ENCODE measurements at places on chromosomes 3 and 15.

- DNase-seq: no peak
Observed at GRCh38 chr15:59289574-59289973, 82.9 kb downstream of the LDHAL6B start.

DNA sequence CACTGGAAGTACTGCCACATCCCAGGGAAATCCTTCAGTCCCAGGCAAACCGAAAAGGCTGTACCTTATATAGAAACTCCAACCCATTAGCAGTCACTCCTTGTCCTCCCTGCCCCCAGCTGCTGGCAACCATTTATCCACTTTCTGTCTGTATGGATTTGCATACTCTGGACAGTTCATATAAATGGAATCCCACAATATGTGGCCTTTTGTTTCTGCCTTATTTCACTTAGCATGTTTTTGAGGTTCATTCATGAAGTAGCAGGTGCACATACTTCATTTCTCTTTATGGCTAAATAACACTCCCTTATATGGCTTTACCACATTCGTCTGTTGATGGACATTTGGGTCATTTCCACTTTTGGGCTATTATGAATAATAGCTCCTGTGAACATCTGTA lies 51.6 kb upstream of the CMTM8 start:
- no peak for DNase-seq

DNA sequence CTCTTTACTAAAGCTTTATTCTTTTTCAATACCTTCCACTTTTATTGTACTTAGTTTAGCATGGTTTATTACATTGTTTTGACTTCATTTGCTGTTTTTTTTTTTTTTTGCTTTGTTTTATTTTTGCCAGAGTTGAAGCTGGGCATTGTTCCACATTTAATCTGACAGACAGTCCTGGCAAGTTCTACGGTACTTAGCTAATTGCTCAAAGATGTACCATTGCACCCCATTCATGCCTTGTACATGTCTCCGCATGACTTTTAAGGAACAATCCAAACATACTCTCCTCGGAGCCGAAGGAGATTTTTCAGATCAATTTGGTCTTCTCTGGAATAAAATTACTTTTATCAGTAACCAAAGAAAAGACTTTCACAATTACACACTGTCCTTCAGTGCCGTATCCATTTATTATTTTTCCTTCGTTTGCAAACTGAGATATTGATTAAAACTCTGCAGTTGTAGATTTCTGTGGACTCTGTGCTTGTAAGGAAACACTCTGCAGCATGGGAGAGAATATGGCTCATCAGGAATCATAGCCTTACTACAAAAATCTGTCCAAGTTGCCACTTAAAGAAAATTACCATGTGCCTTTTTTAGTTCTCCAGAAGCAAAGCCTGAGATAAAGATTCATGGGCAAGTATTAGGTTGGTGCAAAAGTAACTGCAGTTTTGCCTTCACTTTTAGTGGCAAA lies 952.0 kb downstream of the AGBL1 start:
- DNase-seq: no peak

GRCh38 chr3:48012659-48013058 lies 3.6 kb downstream of the MAP4 start:
- no peak for DNase-seq

DNA sequence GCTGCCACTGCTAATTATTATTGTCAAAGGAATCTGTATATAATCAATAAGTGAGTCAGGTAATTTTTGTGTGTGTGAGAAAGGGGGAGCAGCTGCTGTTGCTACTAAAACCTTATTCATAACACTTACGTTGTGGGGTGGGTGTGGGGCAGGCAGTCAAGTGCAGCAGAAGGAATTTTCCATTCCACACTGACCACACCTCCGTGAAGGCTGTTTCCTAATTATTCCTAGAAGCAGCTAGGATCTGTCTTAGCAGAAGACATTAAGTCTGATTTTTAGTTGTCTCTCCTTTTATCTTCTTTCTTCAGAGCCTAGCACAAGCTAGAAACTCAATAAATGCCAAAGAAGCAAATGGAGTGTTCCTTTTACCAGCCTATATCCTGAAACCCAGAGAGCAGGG lies 4.0 kb upstream of the U2SURP start:
- DNase-seq: no peak

DNA sequence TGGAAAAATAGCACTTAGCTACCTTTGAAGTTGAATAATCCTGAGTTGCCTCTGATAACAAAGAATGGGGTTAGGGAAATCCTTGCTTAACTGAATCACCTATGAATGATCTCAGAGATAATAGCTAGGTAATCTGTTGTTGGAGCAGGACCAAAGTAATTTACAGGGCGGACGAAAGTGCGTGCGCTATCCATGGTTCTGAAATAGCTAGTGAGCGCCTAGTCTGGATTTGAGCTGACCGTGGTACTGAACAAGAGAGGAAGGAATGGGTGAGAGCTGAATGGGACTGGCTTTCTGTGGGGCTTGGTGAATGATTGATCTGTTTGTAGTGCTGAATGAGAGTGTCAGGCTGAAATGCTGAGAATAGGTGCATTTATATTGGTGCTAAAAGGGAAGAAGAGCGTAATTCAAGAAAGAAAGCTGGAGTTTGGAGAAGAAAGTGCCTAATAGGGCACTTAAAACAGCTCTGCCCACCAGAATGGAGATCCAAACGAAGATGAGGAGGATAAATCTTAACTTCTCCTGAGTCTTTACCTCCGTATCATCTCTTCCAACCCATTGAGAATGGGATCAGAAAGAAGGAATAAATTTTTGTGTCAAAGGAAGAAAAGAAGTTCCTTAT lies 10.1 kb downstream of the SCN10A start:
- DNase-seq: no peak

- no peak for DNase-seq
Observed at GRCh38 chr3:78427303-78427702, 1340.5 kb downstream of the ROBO1 start.

DNA sequence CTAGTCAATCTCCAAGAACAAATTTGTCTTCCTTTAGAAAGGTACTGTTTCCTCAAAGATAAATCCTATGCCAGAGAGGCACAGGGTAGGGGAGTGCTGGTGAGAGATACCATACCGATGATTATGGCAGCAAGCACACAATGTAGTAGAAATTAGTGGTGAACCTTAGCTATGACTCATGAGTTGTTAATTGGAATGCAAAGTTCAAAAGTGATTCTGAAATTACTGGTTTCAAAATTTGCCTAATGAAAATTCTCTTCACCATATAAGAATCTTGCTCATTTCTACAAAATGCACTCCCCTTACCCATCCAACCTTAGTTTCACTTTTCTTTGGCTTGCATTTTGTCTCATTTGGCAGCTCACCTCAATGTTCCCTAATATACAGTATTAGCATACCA lies 139.5 kb upstream of the SLC2A2 start:
- DNase-seq: no peak

DNA sequence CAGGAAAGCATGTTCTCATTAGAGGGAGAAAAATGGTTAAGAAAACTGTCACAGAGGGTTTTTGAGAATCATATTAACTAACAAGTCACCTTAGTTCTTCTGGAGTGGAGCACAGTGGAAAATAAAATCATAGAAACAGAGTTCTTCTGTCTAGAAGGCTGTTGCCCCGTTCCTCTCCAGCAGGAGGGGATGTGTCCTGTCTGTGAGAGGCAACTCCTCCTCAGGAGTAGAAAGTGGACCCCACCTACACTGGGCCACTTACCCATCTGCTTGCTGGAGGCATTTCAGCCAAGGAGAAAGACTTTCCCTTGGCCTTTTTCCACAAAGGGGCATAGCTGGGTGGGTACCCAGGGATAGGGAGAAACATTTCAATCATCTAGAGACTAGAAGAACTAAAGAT lies 106.6 kb downstream of the SSR3 start:
- no peak for DNase-seq

- no peak for DNase-seq
Observed at GRCh38 chr3:47394881-47395280, 14.1 kb downstream of the PTPN23 start.

DNA sequence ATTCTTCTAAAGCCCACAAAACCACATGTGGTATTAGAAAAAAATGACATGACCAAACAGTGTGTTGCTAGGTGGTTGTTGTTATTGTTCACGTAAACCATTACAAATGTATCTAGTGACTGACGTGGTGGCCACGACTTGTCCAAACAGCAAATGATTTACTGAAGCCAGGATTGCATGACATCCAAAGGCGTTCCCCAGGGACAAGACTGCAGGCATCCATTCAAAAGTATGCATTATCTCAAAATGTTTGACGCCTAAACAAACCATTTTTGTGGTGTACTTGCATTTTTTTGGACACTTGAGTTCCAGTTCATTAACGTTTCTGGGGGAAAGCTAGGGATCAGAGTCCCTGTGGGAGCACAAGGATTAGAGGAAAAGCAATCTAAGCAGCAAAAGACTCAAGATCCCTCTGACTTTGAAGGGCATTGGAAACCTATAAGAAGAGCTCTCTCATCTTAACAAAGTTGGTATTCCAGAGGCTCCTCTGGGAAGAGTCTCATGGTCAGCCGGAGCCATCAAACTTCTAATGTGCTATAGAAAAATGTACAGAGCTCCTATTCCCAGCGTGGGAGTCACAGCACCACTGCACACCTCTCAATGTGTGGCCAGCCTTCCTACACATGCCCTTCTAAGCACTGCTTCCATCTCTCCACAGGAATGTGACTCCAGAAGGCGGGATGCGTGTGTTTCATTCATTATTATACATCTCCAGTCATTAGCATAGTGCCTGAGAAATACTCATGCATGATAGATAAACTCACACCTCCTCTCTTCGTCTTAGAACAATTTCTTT lies 62.9 kb downstream of the FBN1 start:
- DNase-seq: no peak

- DNase-seq: no peak
Observed at GRCh38 chr3:106294121-106294520, 425.3 kb upstream of the CBLB start.

DNA sequence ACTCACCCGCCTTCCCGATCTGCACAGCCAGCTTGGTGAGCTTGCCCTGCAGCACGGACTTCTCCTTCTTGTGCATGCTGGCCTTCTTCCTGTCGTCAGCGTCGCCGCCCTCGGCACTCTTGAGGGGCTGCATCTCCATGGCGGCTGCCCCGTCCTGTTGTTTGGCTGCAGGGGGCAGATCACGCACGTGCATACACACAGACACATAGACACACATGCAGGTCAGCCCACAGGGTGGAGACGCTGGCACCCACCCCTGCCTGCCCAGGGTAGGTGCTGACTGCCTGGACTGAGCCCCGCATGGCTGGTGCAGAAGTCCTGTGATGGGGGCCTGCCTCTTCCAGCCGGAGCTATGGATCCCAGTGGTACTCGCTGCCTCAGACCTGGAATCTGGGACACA lies 57.3 kb upstream of the SEC13 start:
- no peak for DNase-seq

DNA sequence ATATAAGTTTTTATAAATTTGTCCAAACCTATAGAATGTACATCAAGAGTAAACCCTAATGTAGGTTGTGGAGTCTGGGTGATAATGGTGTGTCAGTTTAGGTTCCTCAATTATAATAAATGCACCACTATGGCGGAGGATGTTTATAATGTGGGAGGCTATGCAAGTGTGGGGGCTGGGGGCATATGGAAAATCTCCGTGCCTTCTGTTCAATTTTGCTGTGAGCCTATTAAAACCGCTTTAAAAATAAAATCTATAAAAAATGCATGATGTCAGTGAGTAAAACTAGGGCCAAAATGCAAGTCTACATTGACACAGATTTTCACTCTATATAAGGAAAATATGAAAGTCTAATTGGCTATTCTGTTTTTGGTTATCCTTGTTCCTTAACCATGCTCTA lies 774.9 kb upstream of the ALCAM start:
- DNase-seq: no peak

DNA sequence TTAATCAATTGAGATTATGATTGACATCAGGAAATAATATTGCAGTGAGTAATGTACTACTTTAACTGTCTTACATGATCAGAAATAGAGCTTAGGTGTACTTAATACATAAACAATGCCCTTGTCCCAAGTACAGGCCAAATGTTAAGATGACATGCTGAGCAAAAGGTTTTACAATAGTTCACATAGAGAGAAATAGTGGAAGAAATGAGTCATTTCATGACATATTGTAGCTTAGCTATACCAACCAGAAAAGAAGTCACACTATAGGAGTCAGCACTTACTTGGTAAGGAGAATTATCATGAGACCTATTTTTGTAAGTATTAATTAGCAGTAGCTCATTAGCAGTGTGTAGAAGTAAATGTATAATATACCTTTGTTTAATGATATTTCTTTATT lies 96.4 kb upstream of the NANOGP8 start:
- DNase-seq: no peak

DNA sequence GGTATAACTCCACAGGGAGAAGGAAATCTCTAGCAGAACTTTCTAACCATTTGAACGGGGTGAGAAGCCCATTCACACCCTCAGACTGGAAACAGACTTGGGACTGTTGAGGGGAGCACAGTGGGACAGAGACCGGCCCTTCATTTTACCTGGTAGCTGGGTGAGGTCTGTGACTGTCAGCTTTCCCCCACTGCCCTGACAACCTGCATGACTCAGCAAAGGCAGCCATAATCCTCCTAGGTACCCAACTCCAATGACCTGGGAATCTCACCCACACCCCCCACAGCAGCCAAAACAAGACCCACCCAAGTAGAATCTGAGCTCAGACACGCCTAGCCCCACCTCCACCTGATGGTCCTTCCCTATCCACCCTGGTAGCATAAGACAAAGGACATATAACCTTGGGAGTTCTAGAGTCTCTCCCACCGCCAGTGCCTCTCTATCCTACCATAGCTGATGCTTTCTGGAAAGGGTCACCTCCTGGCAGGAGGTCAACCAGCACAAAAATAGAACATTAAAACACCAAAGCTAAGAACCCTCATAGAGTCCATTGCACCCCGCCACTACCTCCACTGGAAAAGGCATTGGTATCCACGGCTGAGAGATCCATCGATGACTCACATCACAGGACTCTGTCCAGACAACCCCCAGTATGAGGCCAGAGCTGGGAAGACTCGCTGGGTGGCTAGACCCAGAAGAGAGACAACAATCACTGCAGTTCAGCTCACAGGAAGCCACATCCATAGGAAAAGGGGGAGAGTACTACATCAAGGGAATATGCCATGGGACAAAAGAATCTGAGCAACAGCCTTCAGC lies 28.0 kb downstream of the SENP7 start:
- no peak for DNase-seq

GRCh38 chr3:37689645-37690356 lies 171.9 kb upstream of the CTDSPL start:
- no peak for DNase-seq

DNA sequence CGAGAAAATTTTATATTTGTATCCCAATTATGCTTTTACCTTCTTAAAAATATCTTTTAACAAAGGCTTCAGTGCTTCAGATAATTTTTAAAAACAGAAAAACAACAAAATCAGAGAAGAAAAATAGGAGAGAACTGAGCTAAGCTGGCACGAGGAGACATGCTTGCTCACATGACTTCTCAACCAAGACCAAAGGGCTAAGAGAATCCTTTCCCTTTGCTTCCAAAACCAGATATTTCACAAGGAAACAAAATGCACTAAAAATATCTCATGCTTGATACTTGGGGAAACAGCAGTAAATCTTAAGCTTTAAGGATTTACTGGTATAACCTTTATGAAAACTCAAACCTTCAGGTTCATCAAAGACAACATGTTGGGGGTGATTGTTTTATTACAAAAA lies 58.4 kb downstream of the CAPN7 start:
- no peak for DNase-seq

All from stimulated activated CD4-positive, alpha-beta T cell treated with anti-CD3 and anti-CD28 coated beads, Interleukin-1b, Interleukin-23, amount 100 ng/mL, for 4 hours (primary cell).